ENCODE measurements at places on chromosomes 1 and 21.

- DNase-seq, result peak; percentile 57
Measured at GRCh38 chr1:54199151-54199764, 572 bp downstream of the CYB5RL start.

GRCh38 chr1:188270497-188270896, 1441.7 kb downstream of the PLA2G4A start:
- no peak for DNase-seq

DNA sequence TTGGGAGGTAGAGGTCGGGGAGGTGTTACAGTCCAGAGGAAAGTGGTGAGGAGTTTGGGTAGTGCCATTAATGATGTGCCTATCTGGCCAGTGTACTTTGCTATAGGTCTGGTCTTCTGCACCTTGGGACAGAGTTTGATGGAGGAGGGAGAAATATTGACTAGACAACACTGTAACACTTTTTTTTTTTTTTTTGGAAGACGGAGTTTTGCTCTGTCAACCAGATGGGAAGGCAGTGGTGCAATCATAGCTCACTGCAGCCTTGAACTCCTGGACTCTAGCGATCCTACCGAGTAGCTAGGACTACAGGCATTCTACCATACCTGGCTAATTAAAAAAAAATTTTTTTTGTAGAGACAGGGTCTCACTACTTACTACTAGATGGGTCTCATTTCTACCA, 1.9 kb downstream of the SCP2 start:
- no peak for DNase-seq

GRCh38 chr1:54885807-54886723, 930 bp downstream of the DHCR24 start:
- DNase-seq, result no peak

GRCh38 chr1:245797592-245798348, 643.0 kb downstream of the KIF26B start:
- no peak for DNase-seq

DNA sequence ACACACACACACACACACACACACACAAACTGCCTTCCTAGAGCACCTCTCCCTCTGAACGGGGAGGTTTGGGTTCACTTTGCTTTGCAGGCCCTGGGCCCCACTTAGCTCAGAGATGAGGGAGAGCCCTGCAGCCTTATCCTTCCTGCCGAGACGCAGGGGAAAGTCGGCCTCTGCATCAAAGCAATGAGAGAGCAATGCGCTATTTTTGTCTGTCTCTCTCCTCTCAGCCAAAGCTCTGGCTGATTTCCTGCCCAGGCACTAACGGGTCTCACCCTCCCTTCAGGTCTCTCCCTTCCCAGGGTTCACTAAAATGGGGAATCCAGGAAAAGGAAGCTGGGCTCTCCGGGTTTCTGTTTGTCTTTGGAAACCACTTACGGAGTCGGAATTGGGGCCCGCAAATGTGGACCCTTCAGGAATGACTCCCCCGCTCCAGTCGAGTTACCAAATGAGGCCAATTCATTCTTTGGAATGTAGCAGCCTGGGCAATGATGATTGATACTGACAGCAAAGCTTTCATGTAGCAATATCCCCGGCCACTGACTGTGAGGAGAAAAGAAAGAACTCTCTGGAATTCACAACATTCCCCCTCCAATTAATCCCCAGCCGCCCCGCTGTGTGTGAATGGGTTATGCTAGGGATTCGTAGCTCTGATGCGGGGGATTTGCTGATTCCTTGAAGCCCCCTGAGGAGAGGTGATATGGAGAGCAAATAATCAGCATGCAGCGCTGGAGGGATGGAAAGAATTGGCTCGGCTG, 61.5 kb upstream of the WLS start:
- no peak for DNase-seq

DNA sequence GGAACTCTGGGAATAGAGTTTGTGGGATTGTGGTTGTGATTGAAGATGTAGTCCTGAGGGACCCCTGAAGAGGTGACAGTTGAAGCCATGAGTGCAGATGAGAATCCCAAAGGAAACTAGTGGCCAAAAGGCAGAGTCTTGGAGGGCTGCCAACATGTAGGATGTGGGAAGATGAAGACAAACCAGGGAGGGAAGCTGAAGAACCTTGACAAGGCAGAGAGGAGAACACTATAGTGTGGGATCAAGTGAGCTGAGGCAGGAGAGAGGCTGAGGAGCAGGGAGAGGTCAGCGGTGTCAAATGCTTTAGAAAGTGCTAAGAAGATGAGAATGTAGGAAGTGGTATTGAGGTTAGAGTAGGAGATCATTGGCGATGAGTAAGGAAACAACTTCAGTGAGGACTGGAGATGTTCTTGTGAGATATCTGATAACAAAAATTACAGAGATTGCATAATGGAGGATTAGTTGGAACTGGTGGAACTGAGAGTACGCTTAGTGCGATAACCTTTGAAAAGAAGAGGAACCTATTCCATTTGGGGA, 88.5 kb upstream of the VCAM1 start:
- DNase-seq, result no peak

- DNase-seq, result peak; percentile 75
Measured at GRCh38 chr1:10507111-10507879, 32.5 kb downstream of the PEX14 start.

- DNase-seq, result no peak
Measured at GRCh38 chr1:38789498-38790169, 69.9 kb downstream of the RRAGC start.

DNA sequence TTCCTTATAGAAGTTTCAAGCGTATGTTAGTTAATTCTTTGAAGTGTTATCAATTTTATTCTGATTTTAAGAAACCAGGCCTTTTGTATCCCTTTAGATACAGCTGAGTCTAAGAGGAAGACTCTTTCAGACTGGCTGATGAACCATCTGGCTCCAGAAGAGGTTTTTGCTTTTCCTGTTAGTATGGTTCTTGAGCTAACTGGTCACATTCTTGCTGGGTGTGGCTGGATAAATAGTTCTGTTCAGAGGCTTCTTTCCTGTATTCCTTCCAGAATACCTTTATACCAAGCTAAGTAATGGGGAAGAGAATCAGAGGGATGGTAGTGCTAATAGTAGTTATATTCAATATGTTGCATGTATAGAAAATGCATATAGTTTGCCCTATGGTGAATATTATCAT, 12.4 kb downstream of the HS2ST1 start:
- DNase-seq, result no peak

DNA sequence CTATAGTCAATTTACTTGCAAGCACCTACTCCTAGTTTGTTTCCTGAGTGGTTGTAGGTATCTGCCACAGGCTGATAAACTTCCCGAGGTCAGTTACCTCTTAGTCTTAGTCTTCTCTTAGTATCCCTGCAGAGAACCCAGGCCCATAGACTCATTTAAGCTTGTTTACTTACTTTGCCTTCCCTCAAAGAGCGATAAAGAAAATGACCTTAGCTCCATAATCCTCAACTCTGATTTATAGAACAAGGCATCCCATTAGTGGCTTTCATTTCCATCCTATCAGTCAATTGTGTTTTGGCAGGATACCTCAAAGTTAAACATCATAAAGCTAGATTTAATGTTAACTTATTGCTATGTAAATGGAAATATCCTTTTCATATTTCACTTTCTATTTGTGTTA, 119.7 kb downstream of the UCHL5 start:
- DNase-seq, result no peak

DNA sequence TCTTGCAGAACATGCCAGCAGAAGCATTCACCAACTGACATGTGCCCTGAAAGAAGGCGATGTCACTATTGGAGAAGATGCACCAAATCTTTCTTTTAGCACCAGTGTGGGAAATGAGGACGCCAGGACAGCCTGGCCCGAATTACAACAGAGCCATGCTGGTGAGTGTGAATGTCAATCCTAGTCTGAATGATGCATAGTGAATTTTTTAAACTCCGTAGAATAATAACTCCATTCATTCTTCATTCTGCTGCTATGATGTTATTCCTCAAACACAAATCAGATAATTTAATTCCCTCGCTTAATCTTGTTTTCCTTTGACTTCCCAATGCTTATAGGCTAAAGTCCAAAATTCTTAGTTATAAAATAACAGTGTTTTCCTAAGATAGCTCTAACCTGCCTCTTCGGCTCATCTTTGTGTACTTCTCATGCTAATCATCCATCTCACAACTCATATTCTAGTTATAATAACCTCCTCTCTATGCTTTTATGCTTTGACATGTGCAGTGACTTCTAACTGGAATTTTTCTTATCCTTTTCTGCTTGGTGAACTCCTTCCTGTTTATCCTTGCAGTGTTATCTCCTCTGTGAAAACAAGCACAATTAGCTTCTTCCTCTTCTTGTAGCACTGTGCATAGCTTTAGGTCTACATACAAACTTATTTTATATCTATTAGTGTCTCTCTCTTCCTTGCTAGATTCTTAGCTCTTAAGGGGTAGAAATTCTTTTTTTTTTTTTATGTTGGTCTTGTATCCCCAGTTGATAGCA, 14.4 kb downstream of the SDCCAG8 start:
- no peak for DNase-seq

Data from Right ventricle myocardium inferior (tissue), 1 donor.